ENCODE measurements at places on chromosomes 5 and 9. TPM values are rescaled to one million over a fixed set of nuclear protein-coding genes. Genes with fewer than 3 reads are reported as not detected.

PCDHGB2 gene
- 2.6 TPM for total RNA-seq

SPRY4 gene
- not detected for total RNA-seq

NSMF gene
- total RNA-seq: 22.5 TPM

RNF183 gene
- not detected for total RNA-seq

KIF3A gene
- 9.2 TPM for total RNA-seq

GAS1 gene
- not detected for total RNA-seq

FOXD4L3 gene
- total RNA-seq: not detected

SLC9A3 gene
- 0.42 TPM for total RNA-seq

CNTFR gene
- total RNA-seq: not detected

TMEM232 gene
- 3.0 TPM for total RNA-seq

ATP10B gene
- not detected for total RNA-seq

PCDHGA11 gene
- 1.1 TPM for total RNA-seq

TSSK1B gene
- total RNA-seq: not detected

LNPEP gene
- 88.8 TPM for total RNA-seq

SKP1 gene
- total RNA-seq: 211 TPM

FOXE1 gene
- not detected for total RNA-seq

IL4 gene
- not detected for total RNA-seq

PCDHA12 gene
- not detected for total RNA-seq

SPATA31E1 gene
- not detected for total RNA-seq

MED10 gene
- 47.7 TPM for total RNA-seq

CTSV gene
- total RNA-seq: not detected

ZNG1C gene
- 53.1 TPM for total RNA-seq

TOMM5 gene
- total RNA-seq: 77.8 TPM

SH3RF2 gene
- not detected for total RNA-seq

NDST1 gene
- 8.1 TPM for total RNA-seq

MUSK gene
- not detected for total RNA-seq

TRAF2 gene
- 58.2 TPM for total RNA-seq

RETREG1 gene
- total RNA-seq: 3.3 TPM

FNIP1 gene
- total RNA-seq: 29.8 TPM

CDC25C gene
- 0.42 TPM for total RNA-seq

ORM2 gene
- total RNA-seq: not detected

CER1 gene
- total RNA-seq: not detected

RLN2 gene
- 1.8 TPM for total RNA-seq

ADRB2 gene
- 3.2 TPM for total RNA-seq

GAPT gene
- total RNA-seq: 39.8 TPM

OTP gene
- not detected for total RNA-seq

C5orf47 gene
- not detected for total RNA-seq

LHFPL2 gene
- 11.0 TPM for total RNA-seq
